ENCODE measurements at places on chromosomes 5 and 9. TPM values are rescaled to one million over a fixed set of nuclear protein-coding genes. Genes with fewer than 3 reads are reported as not detected.
A peak's percentile ranks its signal among the peaks of the same experiment; 100 is the strongest.

DNA sequence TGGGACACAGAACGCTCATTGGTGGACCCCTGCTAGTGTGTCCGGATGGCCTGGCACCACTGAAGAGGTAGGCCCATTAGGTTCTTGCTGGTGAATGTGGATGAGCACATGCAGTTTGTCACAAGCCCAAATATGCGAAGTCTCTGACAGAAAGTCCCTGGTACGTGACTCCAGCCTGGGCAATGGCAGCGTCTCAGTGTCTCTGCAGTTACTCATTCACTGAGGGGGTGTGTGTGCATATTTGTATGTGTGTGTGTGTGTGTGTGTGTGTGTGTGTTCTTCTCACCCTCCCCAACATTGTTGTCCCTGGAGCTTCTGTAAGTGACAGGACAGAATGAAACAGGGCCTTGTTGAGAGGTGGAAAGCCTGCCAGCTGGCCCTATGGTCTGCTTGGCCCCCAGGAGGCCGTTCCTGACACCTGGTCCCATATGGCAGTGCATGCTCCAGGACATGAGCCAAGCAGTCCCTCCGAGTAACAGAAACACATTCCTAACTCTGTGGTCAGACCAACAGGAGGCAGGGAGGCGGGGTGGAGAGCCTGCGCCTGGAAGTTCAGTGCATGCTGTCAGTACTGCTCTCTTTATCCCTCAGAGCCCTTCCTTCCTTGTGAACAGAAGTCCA lies 169.9 kb downstream of the SLC28A3 start:
- peak; percentile 96 for DNase-seq

MYMK gene
- not detected for total RNA-seq

- DNase-seq: no peak
These were observed 70.9 kb downstream of the SETX start for GRCh38 chr9:132283863-132284262.

DNA sequence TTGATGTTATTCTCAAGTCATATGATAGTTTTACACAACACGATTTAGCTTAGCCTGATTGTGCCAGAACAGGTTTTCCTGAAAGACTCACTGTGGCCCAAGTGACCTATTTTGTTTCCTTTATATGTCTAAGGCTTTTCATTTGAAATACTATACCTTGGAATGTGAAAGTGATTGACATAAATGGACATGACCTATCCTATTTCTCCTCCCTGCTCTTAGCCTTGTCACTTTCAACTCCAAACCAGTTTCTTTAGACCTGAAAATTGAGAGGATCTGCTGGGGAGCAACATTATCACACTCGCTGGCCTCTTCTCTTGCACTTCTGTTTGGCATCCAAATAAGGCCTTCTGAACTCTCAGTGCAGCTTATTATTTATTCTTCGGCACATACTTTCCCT lies 496.8 kb downstream of the MAT2B start:
- no peak for DNase-seq

DNA sequence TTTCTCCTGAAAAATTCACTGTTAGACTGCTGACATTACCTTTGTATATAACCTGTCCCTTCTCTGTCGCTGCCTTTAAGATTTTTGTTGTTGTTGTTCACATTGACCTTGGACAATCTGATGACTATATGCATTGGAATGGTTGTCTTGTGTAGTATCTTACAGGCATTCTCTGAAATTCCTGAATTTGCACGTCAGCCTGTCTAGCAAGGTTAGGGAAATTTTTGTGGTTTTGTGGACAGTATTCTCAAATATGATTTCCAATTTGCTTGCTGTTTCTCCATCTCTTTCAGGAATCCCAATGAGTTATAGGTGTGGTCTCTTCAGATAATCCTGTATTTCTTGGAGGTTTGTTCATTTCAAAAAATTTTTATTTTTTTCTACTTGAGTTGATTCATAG lies 140.8 kb downstream of the PRR16 start:
- no peak for DNase-seq

DNA sequence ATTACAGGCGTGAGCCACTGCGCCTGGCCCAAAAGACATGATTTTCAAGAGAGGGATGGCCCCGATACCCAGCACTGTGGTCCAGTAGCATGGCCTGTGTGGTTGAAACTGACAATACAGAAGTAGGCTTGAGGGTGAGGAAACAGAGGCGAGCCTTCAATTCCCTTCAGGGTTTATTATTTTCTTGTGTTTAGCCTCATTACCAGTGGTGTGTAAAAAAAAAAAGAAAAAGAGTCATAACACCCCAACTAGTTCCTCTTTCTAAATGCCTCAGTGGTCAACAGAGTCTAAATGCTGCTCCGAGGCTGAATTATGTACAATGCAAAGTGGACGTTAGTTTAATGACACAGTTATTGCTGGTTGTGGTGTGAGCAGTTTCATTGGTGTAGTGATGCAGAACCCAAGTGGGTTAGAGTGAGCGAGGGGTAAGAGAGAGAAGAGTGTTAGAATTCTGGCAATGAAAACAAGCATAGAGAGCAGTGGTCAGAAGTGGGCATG lies 58.8 kb downstream of the SNX30 start:
- no peak for DNase-seq

FBP1 gene
- 1.8 TPM for total RNA-seq

- DNase-seq: peak; percentile 83
These were observed 88.3 kb downstream of the FSTL4 start for GRCh38 chr5:133523961-133524586.

FAM153A gene
- total RNA-seq: 7.8 TPM

DNA sequence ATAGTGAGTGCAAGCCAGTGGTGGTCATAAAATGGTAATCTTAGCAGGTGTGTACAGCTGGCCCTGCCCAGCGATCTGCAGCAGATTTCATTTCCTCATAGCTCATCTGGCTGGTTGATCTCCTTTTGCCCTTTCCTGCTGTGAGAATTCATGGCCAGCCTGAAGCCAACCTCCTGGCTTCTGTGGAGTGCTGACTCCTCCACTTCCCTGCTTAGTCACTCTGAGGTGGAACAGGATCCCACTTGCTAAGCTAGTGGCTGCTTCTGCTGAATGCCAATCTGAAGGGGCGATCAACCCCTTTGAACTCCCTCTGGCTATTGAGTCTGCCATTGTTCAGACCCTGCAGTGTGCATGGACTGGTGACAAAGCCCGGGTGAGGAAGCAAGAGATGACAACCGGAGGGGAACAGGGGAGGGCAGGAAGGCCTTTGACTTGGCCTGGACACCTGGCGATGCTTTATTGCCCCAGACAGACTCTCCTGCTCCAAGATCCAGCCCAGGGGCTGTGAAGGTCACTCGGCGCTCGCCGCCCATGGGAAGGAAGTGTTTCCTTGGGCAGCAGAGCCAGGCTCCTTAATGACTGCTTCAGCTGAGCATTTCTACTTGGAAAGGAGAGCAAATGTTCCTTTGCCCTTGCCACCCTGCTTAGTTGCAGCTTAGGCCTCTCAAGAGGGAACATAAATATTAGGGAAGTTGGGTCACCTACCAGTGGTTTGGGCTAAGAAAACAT lies 341.1 kb downstream of the ZSWIM6 start:
- DNase-seq: peak; percentile 89

DNA sequence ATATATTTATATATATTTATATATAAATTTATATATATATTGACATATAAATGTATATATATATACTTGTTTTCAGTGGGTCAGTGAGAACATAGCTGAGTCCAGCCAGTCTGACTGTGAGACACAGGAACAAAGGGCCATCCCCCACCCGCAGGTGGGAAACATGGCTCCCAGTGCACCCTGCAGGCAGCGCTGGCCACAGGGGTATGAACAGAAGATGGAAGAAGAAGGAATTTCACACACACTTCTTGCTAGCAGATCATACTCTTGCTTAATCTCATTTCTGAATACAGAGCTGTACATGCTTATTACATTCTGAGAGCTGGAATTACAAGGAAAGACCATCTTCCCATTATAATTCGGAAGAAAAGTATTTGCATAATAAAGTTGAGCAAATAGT lies 595.4 kb downstream of the IRX1 start:
- peak; percentile 45 for DNase-seq

DNA sequence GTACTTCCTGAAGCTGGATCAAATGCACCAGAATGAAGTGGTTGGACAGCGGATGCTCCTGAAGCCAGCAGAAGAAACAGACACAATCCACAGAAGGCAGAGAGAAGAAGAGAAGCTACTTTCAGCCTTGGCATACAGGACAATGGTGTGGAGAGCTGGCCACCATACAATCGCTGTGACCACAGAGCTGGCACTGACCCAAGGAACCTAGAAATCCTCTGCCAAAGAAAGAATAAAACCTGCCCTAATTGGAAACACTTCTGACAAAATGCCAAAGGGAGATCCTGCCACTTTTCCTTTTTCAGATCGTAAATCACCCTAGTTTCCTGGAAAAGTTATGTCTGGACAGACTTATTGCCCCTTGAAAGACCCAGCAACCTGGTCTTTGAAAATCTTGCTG lies 77.8 kb downstream of the BAAT start:
- no peak for DNase-seq

PCDHGA3 gene
- 2.6 TPM for total RNA-seq

DNA sequence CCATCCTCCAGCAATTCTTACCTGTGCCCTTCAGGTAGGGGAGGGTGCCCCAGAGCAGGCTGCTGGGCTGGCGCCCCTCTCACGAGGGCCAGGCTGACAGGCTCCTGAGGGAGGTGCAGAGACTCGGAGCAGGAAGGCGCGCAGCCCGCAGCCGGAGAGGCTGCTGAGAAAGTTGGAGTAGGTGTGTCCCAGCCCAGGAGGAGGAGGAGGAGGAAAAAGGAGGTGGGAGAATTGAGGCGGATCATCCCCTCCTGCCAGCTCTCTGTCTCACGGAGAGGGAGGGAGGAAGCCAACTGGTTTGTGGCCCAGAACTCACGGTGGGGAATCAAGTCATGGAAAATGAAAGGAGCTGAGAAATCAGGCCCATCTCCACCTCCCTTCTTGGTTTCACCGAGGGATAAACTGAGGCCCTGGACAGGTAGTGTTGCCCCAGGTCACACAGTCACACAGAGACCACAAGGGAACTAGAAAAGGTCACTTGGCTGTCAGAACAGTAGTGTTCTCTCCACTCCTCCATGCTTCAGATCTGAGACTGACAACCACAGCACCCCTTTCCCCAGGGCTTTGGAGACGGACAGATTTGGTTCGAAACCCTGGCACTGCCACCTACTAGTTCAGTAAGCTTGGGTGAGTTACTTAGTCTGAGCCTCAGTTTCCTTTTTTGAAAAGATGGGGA lies at the start of gene FAT2:
Gene FAT2 (minus strand): TSS at position 188 of the 676 bp plus-strand sequence. CDS start 22,400 bp downstream, outside the sequence.
- no peak for DNase-seq

GRCh38 chr9:96413302-96414221 lies 4.6 kb downstream of the ZNF367 start:
- no peak for DNase-seq

Data from esophagus muscularis mucosa (tissue), 4 donors.